ENCODE measurements at places on chromosomes 1 and 21. TPM values are rescaled to one million over a fixed set of nuclear protein-coding genes. Genes with fewer than 3 reads are reported as not detected.
A peak's percentile ranks its signal among the peaks of the same experiment; 100 is the strongest.

Gene SETD4
- 13.5 TPM for total RNA-seq

Gene ZNF683
- not detected for total RNA-seq

Gene SAMD13
- total RNA-seq: 0.48 TPM

GRCh38 chr1:84701376-84701775, 11.1 kb upstream of the SSX2IP start:
- DNase-seq: no peak

DNA sequence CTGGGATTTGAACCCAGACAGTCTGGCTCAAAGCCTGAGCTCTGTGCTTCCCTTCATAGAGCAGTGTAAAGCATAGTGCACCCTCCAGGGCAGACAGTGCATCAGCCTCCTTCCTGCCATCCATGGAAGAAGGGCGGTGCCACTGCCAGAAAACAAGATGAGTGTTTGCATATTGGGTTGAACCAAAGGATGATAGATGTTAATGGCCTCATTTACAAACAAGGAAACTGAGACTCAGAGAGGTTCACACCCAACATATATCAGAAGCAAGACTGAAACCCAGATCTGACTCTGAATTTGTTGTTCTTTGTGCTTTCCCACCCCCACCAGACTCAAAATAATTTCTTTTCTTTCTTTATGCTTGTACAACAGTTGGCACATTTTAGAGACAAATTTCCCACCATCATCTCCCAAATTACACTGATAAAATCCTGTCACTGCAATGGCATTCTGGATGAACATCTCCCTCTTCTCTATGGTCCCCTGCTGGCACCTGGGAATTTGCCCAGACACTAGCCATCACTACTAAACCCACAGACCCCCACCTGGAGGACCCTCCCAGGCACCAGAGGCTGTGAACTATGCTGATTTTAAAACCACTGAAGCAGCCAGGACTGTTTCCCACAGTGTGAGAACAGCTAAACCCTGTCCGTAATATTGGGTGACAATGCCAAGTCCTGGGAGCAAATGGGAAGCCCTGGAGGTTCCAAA, 45.4 kb upstream of the MPZL1 start:
- DNase-seq: peak; percentile 52
